ENCODE measurements at places on chromosomes 3 and 15. TPM values are rescaled to one million over a fixed set of nuclear protein-coding genes. Genes with fewer than 3 reads are reported as not detected.
A peak's percentile ranks its signal among the peaks of the same experiment; 100 is the strongest.

GRCh38 chr15:62128916-62129315, 36.2 kb downstream of the C2CD4B start:
- H3K4me1 ChIP-seq, result no peaks in the 10 kb centered on the region
- no peak overlapping the region for H3K4me3 ChIP-seq
- H3K36me3 ChIP-seq, result no peaks in the 10 kb centered on the region

- no peak overlapping the region for H3K27ac ChIP-seq
- DNase-seq, result no peak
- H3K27me3 ChIP-seq, result no peaks in the 10 kb centered on the region
- H3K36me3 ChIP-seq, result no peaks in the 10 kb centered on the region
- H3K4me3 ChIP-seq, result no peak overlapping the region
Observed at GRCh38 chr3:52859686-52860423, 25.0 kb upstream of the MUSTN1 start.

DNA sequence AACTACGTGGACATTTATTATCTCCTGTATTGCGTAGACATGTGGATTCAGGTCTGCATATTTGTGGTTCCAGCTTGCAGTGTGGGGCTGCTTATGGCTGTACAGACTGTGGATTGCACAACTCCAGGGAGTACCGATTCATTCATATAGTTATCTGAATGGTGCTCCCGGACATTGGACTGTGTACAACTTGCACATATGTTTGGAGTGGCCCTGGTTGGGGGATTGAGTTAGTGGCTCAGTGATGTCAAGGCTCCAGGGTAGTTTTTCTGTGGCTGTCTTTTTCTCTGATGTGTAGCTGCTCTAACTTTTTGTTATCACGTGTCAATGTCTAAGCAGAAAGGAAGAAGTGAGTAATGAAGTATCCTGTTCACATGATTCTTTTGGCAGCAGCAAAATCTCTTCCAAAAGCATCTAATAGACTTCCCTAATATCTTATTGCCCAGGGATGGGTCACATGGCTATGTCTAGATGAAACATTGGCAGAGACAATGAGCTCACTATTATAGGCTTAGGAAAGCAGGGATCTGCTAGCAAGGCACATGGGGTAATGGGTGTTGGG, 15.8 kb downstream of the ST3GAL6 start:
- H3K27ac ChIP-seq, result peak overlapping the region; percentile 65
- peak; percentile 92 for DNase-seq
- H3K36me3 ChIP-seq, result no peaks in the 10 kb centered on the region
- peaks cover 2% of the 10 kb centered on the region for H3K4me1 ChIP-seq

DNA sequence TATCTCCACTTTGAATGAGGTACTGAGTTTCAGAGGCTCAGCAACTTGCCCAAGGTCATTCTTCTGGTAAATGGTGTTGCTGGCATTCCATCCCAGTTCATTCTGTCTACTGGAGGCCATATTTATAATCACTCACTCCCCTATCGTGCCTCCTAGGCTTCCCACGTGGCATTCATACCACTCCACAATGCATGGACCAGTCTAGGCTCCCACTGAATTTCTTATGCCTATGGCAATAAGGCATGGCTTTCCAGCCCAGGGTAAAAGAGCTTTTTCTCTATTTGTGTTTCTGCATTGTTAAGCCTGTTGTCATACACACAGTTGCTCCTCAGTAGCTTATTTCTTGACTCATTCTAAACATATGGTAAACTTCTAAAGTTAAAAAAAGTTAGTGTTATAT, 19.9 kb downstream of the BBX start:
- no peaks in the 10 kb centered on the region for H3K36me3 ChIP-seq
- no peak overlapping the region for H3K27ac ChIP-seq
- no peaks in the 10 kb centered on the region for H3K27me3 ChIP-seq
- no peak for DNase-seq

GRCh38 chr15:52642386-52643361, 36.5 kb downstream of the ATOSA start:
- H3K4me1 ChIP-seq, result no peaks in the 10 kb centered on the region
- peak; percentile 60 for DNase-seq
- H3K27me3 ChIP-seq, result no peaks in the 10 kb centered on the region
- H3K4me3 ChIP-seq, result no peak overlapping the region

DNA sequence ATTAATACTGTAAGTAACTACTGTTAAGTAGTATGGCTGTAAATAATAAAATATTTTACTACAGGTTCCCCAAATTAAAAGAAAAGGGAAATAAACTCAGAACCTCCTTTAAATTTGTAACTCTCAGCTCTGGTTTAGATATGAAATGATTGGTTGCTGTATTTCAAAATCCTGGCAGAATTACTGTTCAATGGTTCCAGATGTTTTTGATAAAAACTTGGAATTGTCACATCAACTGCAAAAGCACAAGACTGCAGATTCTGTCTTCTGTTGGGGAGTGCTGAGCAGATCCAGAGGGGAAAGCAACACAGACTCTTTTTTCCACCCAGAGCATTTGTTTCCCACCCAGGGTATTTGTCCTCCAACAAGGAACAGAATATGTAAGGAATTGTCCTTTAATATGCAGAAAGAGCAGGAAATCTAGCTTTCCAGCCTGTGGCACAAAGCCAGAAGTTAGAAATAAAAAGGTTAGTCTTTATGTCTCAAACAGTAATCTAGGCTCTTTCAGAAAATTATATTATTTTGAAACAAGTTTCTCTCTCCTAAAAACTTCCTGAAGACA, 178.1 kb downstream of the KLHL25 start:
- no peak overlapping the region for H3K4me3 ChIP-seq
- peaks cover 38% of the 10 kb centered on the region for H3K4me1 ChIP-seq
- H3K27ac ChIP-seq, result peak overlapping the region; percentile 98
- H3K36me3 ChIP-seq, result peaks cover 1% of the 10 kb centered on the region
- H3K27me3 ChIP-seq, result no peaks in the 10 kb centered on the region
- peak; percentile 96 for DNase-seq

DNA sequence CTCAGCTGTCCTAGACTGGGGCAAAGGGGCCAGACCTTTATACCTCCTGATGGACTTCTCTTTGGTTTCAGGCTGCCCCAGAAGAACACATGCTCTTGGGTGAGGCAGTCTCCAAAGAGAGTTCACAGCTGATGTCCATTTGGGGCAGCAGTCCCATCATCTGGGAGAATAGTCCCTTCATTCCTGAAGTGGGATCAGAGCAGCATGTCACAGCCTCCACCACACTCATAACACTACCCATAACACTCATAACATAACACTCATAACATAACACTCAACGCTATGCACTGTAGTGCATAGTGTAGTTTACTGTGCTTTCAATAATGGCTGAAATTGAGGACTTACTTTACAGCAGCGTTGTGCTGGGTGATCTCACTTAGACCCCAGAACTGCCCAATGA, 36.7 kb upstream of the PLCL2 start:
- H3K4me3 ChIP-seq, result no peak overlapping the region
- no peak for DNase-seq
- H3K4me1 ChIP-seq, result peaks cover 2% of the 10 kb centered on the region
- no peaks in the 10 kb centered on the region for H3K27me3 ChIP-seq
- no peaks in the 10 kb centered on the region for H3K36me3 ChIP-seq
- H3K27ac ChIP-seq, result no peak overlapping the region

- H3K4me1 ChIP-seq, result no peaks in the 10 kb centered on the region
- H3K27me3 ChIP-seq, result no peaks in the 10 kb centered on the region
- peak; percentile 67 for DNase-seq
- H3K27ac ChIP-seq, result no peak overlapping the region
Observed at GRCh38 chr15:48693484-48693883, 48.0 kb upstream of the FBN1 start.

DNA sequence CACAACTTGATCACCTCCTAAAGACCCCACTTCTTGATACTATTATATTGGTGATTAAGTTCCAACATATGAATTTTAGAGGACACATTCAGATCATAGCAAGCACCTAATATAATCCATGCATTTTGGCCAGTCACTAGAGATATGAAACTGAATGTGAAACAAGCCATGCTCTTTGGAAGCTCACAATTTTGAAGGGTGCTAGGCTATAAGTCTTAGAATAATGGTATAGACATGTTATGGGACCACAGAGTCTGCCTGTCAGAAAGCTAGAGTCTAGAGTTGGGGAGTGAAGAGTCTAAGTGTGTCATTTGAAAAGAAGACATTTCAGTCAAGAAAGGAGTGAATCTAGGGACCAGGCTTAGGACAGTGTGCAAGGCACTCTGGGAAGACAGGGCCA, 186.4 kb upstream of the SLC24A5 start:
- no peak overlapping the region for H3K27ac ChIP-seq
- peaks cover 5% of the 10 kb centered on the region for H3K4me1 ChIP-seq
- H3K36me3 ChIP-seq, result no peaks in the 10 kb centered on the region
- no peak for DNase-seq
- H3K27me3 ChIP-seq, result no peaks in the 10 kb centered on the region

DNA sequence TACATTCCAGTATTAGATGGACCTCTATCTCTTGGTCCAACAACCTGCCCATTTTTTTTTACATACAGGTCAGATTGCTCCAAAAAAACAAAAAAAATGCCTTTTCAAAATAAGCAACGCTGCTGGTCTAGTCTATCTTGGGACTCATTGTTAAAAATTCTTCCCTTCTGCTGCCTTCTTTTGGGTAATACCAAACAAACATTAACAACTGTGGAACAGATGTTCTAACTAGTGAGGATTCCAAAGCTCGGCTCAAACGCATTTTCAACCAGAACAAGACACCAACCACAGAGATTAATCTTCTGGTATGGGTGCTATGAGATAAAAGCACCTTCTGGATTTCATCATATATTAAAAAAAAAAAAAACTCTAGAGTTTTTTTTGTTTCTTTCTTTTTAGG, 24.7 kb downstream of the ARHGAP31 start:
- no peak overlapping the region for H3K4me3 ChIP-seq
- H3K36me3 ChIP-seq, result peaks cover 6% of the 10 kb centered on the region
- DNase-seq, result no peak
- H3K4me1 ChIP-seq, result peaks cover 13% of the 10 kb centered on the region

DNA sequence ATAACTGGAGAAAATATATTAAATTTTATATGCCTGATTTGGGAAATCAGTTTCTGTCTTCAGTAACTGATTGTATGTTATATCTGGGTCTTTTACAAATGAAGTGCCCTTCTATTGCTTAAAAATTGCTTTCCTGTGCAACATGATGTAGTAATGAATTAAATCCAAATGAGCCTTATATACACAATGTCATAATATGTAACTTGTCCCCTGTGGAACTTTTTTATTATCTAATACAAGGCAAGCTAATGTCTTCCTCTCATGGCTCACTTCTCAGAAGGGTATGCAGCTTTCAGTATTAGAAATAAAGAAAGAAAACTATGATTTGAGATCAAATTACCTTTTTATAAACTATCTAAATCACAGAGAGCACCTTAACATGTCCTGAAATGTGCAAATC, 248.9 kb downstream of the NAALADL2 start:
- H3K4me1 ChIP-seq, result no peaks in the 10 kb centered on the region
- H3K27me3 ChIP-seq, result no peaks in the 10 kb centered on the region
- H3K4me3 ChIP-seq, result no peak overlapping the region
- DNase-seq, result no peak
- H3K27ac ChIP-seq, result no peak overlapping the region

- peaks cover 47% of the 10 kb centered on the region for H3K36me3 ChIP-seq
- H3K4me1 ChIP-seq, result no peaks in the 10 kb centered on the region
- H3K27me3 ChIP-seq, result no peaks in the 10 kb centered on the region
- no peak for DNase-seq
Observed at GRCh38 chr3:134624537-134625287, 26.1 kb downstream of the KY start.

DNA sequence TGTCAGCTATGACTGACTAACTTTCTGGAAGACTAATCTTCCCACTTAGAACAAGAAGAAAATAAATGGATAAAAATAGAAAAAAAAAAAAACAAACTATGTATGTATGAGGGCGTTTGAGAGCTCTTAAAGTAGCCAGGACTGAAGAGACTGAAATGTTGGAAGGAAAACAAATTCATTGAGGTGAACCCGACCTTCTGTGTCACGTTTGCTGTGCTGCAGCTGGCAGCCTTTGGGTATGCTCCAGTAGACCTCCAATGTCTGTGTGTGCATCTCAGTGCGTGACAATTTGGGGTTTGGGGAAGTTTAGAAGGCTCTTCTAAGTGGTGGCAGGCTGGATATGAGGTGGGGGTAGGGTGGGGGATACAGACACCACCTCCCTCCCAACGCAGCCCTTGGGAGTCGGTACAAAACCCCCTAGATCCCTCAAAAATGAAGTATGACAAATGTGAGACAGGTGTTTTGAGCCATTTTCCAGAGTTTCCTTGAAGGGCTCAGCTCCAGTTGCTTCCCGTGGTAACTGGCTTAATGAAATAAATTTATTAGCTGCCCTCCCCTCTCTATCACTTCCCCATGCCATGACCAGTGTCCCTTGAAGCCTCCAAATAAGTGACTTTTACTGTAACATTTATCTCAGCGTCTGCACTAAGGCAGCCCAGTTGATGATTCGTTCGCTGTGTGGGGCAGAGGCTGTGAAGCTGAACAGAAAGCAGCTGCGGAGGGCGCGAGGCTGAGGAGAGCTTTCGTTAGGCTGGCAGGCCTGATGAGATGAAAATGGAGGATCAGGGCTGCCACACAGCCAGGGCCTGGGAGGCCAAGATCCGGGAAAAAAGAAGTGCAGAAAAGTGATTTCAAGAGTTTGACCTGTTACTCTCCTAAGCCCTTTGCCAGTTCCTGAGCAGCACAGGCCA, 34.9 kb upstream of the GABRB3 start:
- H3K27me3 ChIP-seq, result no peaks in the 10 kb centered on the region
- no peak overlapping the region for H3K27ac ChIP-seq
- H3K36me3 ChIP-seq, result no peaks in the 10 kb centered on the region
- DNase-seq, result peak; percentile 7

DNA sequence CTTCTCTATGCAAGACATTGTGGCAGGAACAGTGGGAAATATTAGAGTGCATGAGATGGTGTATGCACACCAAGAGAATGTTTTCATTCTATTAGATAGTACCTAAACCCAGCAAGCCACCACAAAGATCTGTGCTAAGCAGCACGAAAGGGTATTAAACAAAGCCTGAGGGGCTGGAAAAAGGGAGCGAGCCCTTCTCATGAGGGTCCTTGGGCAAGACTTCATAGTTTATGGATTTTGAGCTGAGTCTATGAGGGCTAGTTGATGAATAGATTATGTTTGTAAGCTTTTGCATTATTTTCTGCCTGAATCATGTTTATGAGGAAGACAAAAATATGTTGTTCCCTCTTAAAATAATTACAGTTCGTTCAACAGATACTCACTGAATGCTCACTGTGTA, 9.4 kb upstream of the ACTC1 start:
- no peaks in the 10 kb centered on the region for H3K27me3 ChIP-seq
- no peak for DNase-seq
- no peak overlapping the region for H3K4me3 ChIP-seq

GRCh38 chr3:169769287-169770181, at the start of gene ACTRT3:
Gene ACTRT3, minus strand, starts transcription at chr3:169769561. Its CDS starts 41 bp downstream, at chr3:169769520.
- peaks cover 8% of the 10 kb centered on the region for H3K4me1 ChIP-seq
- H3K27ac ChIP-seq, result peak within 1 kb of the TSS; percentile 91
- H3K27me3 ChIP-seq, result no peaks in the 10 kb centered on the region
- H3K36me3 ChIP-seq, result no peaks in the 10 kb centered on the region

The GPR27 gene
- total RNA-seq, result 1.5 TPM

The ABI3BP gene
- 189 TPM for total RNA-seq

The MEX3B gene
- 7.7 TPM for total RNA-seq

The SHF gene
- 8.6 TPM for total RNA-seq

The DUOXA2 gene
- total RNA-seq, result not detected

The CCDC80 gene
- total RNA-seq, result 71.0 TPM

The ADAMTS9 gene
- 97.4 TPM for total RNA-seq

The SLC6A11 gene
- under 0.01 TPM for total RNA-seq

The C3orf70 gene
- total RNA-seq, result 4.8 TPM

The PCSK6 gene
- 10.5 TPM for total RNA-seq

The PARP3 gene
- total RNA-seq, result 5.6 TPM

The KBTBD13 gene
- total RNA-seq, result 1.6 TPM

The TMEM158 gene
- total RNA-seq, result 0.98 TPM

The TGM5 gene
- total RNA-seq, result 0.13 TPM

The KCNMB2 gene
- total RNA-seq, result 11.7 TPM

The CHRNA5 gene
- total RNA-seq, result 0.71 TPM

The MED12L gene
- total RNA-seq, result 11.7 TPM

The ADGRG7 gene
- total RNA-seq, result not detected

All from muscle of leg (tissue), 16 donors.